Left hindlimb (tissue), 1 donor: ENCODE measurements at places on chromosomes 2 and 18.

GRCh38 chr2:85812094-85812735, 58.4 kb downstream of the ATOH8 start:
- no peak for DNase-seq

DNA sequence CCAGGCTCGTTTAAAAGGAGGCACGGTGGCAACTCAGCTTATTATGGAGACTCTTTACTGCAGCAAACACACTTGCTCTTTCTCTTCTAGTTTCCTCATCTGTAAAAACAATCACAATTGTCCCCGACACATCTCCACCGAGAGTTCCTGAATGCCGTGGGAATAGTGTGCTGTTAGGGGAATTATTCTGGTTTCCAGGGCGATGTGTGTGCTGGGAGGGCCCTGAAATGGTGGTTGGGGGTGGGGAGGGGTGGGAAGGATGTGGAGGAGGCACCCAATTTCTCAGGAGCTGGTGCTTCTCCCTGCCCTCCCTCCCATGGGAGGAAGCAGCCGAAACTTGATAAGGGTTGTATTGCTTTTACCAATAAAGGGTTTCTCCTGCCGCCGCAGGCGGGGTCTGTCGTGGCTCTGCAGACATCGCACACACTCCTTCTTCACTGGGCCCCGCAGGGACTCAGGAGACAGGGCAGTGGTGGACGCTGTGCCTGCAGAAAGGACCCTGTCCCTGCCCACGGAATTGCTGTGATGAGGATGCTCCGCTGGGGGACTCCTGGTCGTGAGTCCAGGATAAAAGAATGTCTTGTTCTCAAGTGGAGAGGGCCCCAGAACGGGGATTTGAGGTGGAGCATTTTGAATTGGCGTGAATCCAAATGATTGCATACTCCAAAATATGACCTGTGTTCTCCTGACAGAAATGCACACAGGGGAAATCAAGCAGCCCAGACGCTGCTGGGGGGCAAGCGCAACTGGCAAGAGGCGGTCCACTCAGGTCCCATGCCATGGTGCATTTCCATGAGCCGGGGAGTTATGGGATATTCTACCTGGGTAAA, 119.2 kb downstream of the ACKR3 start:
- DNase-seq = no peak

GRCh38 chr2:86035883-86036668, 69.6 kb downstream of the POLR1A start:
- DNase-seq = peak; percentile 89

GRCh38 chr2:142930835-142931398, 53.5 kb downstream of the KYNU start:
- no peak for DNase-seq

DNA sequence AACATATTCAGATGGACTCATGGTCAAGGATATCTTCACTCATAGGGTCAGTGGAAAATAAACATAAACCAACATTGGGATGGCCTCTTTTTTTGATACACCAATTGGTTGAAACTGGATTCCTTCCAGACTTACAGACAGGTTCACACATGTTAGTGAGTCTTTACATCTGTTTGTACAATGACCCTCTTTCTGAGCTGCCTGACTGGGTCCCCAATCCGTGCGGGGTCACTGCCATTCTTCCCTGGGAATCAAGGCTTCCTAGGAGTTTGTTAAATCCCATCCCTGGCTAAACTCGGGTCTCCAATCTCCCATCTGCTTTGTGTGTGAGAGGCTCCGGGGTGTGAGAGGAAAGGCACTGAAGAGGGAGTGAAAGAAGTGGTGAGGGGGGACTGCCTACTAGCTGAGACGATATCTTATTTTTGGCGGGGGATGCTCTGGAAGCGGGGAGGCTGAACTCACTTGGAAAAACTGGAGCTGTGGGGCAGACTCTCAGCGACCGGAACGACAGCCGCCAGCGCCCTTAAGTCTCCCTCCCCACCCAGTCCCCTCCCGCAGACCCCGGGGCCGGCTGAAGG, 487 bp downstream of the STARD6 start:
- no peak for DNase-seq

DNA sequence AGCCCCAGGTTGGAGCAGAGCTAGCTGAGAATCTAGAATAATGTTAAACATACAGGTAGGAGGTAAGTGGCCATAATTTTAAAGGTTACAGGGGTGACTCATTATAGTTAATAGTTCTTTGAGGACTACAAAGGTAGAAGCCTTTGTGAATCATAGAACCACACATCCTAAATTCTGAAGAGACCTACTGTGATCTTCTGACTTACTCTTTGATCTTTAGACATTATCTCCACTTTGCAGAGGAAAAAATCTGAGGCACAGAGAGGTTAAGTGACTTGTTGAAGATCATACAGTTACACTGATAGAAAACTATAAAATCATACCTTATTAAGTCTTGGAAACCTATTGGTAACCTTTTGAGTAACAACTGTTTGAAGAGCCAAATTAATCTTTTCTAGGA, 1051.3 kb upstream of the NRXN1 start:
- no peak for DNase-seq

- no peak for DNase-seq
Observed at GRCh38 chr2:184174493-184175104, 423.7 kb upstream of the ZNF804A start.

DNA sequence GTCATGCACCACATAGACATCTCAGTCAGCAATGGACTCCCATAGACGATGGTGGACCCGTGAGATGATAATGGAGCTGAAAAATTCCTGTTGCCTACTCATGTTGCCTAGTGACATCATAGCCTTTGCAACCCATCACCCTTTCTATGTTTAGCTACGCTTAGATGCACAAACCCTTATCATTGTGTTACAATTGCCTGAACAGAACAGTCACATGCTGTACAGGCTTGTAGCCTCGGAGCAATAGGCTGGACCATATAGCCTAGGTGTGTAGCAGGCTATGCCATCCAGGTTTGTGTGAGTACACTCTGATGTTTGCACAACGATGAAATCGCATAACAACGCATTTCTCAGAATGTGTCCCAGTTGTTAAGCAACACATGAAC, 221.6 kb downstream of the ALPK2 start:
- DNase-seq = no peak

DNA sequence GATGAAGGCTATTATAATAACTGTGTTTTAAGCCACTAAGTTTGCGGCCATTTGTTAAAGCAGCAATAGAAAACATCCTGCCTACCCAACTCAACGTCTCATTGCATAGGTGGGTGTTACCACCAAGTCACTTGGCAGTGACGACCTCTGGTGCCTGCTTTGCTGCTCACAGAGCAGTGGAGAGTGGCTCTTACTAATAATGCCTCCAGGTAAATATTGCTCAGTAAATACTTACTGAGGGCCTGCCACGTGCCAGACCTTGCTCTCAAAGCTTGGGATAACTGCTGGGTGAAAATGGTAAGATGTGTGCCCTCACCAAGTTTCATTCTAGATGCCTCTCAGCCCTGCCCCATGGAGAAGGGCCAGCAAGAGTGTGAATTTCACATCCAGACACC, 27.7 kb downstream of the ITGA6 start:
- DNase-seq = no peak

GRCh38 chr18:57267368-57267925, 84.9 kb upstream of the ST8SIA3 start:
- DNase-seq = no peak

DNA sequence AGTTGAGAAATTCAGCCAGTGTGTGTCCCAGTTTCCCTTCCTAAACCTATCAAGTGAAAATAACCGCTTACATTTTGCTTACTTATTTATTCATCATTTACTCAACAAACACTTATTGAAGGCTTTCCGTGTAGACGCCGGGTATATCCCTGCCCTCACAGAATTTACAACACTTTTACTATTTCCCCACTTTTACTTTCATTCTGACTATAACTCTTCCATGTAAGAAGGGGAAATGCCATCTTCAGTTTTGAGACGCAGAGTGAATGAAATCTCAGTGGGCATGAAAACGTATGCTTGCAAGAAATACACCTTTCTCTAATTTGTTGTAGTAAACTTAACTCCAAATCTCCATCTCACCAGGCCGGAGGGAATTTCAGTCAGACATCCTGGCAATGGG, 251.0 kb upstream of the CHAC2 start:
- DNase-seq = no peak

DNA sequence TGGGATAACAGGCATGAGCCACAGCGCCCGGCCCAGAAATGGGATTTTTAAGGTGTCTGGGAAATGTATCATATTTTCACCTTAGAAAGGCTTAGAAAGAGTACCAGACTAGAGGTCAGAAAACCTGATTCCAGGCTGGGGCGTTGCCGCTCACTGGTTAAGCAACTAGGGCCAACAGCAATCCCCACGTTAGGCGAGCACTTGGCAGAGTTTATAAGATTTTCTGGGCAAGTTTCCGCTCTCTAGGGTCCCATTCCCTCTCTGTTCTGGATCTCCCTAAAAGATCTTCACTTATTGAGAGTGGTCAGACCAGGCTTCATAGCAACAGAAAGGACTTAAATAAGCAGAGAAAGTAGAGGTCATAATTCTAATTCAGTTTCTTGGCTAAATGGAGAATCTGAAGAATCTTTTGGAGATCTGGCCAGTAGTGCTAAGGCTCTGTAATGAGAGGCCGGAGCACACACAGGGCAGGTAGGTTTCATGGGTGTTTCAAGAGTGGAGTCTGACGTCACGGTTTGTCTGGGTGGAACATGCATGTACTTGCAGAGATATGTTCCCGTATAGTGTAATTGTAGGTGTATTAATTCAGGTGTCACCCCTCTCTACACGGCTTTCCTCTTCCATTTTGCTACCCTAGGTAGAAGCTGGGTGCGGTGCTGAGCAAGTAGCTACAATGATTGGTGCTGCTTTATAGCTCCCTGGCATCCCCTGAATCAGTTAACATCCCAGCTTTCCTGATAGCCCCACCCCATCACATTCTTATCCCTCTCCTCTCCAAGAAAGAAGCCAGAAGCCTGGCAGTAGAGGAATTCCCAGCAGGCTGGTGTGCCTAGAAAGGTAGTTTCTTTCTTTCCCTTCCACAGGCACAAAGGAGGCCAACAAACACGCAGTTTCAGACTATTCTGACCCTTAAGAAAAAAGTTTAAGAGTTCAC, 4.4 kb upstream of the SMAD7 start:
- peak; percentile 55 for DNase-seq

GRCh38 chr2:46451131-46451711, 28.1 kb upstream of the TMEM247 start:
- no peak for DNase-seq

GRCh38 chr2:9565436-9566153, 10.0 kb upstream of the ADAM17 start:
- DNase-seq = peak; percentile 67

- no peak for DNase-seq
Observed at GRCh38 chr18:42174909-42175308, 219.9 kb downstream of the PIK3C3 start.

- no peak for DNase-seq
Observed at GRCh38 chr2:45857275-45857609, 205.8 kb downstream of the PRKCE start.

- no peak for DNase-seq
Observed at GRCh38 chr2:223122781-223123180, 70.8 kb downstream of the KCNE4 start.
